Chondrocyte (in vitro differentiated cells): ENCODE measurements at places on chromosomes 7 and 10. TPM values are rescaled to one million over a fixed set of nuclear protein-coding genes. Genes with fewer than 3 reads are reported as not detected.

- H3K4me3 ChIP-seq: peak overlapping the region; percentile 98
- H3K27ac ChIP-seq: peak overlapping the region; percentile 70
- H3K36me3 ChIP-seq: peaks cover 1% of the 10 kb centered on the region
- no peak for DNase-seq
- H3K27me3 ChIP-seq: peaks cover 9% of the 10 kb centered on the region
These were observed 2.0 kb downstream of the FBXL15 start for GRCh38 chr10:102422545-102423129.

- H3K27me3 ChIP-seq: peaks cover 14% of the 10 kb centered on the region
- no peak for DNase-seq
- H3K36me3 ChIP-seq: no peaks in the 10 kb centered on the region
- no peaks in the 10 kb centered on the region for H3K4me1 ChIP-seq
- H3K4me3 ChIP-seq: no peak overlapping the region
These were observed 64.5 kb downstream of the CYCS start for GRCh38 chr7:25060487-25061055.

GRCh38 chr10:802506-802905 lies 113.0 kb upstream of the DIP2C start:
- H3K27ac ChIP-seq: no peak overlapping the region
- peaks cover 14% of the 10 kb centered on the region for H3K36me3 ChIP-seq
- no peak overlapping the region for H3K4me3 ChIP-seq
- DNase-seq: no peak
- no peaks in the 10 kb centered on the region for H3K4me1 ChIP-seq

ARF5 gene
- total RNA-seq: 137 to 143 TPM (median 137 TPM) in 3 replicates

EVX1 gene
- not detected in 3 replicates for total RNA-seq

CLCN1 gene
- not detected in 3 replicates for total RNA-seq

LAMTOR4 gene
- total RNA-seq: 73.2 to 89.4 TPM (median 75.7 TPM) in 3 replicates

CYP3A4 gene
- not detected in 3 replicates for total RNA-seq

DNA sequence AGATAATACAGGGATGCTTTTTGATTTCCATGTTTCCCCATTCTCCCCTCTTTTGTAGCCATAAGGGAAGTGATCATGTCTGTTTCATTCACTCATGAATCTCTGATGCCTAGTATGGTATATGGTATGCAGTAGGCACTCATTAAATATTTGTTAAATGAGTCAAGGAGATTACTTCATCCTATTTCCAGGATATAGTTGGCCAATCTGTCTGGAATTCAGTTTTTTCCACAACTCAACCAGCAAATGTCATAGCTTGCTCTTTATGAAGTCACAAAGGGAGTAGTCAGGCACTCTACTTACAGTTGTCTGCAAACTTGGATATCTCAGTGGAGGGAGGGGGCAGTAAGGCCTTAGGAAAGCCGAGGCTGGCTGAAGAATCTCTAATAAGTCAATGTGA lies 853.6 kb downstream of the LRMDA start:
- no peak overlapping the region for H3K27ac ChIP-seq
- no peaks in the 10 kb centered on the region for H3K27me3 ChIP-seq
- DNase-seq: no peak
- H3K4me3 ChIP-seq: no peak overlapping the region
- H3K4me1 ChIP-seq: peaks cover 5% of the 10 kb centered on the region

DNA sequence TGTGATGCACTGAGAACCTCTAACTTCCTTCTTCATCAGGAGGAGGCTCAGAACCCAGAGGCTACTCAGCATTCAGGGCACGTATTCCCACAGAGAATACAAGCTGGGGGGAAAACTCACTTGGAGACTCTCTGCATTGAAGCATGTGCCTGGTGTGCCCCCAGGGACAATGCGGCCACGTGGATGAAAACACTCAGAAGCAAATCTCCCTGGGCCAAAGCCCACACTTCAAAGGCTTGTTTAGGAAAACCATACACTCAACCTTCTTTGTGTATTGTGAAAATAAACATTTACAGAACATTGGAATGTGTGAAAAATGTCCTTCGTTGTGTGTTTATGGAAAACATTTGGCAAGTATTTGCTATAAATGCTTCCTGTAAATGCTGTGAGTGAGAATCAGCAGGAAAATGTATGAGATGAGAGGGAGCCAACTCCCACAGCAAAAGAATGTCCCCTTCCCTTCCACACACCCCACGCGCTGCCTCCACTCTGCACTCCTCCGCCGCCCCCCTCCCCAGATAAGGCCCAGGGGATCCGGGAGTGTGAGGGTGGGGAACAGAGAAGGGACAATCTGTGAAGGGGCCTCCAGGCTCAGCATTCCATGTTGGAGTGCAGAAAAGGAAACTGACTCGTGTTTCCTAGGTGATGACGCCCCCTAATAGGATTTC lies 339.5 kb downstream of the ELMO1 start:
- no peak overlapping the region for H3K4me3 ChIP-seq
- H3K27me3 ChIP-seq: no peaks in the 10 kb centered on the region
- DNase-seq: no peak
- no peak overlapping the region for H3K27ac ChIP-seq
- H3K36me3 ChIP-seq: peaks cover 2% of the 10 kb centered on the region

ASAH2B gene
- 2.1 to 3.9 TPM (median 3.0 TPM) in 3 replicates for total RNA-seq

NEUROD6 gene
- total RNA-seq: not detected in 3 replicates

- peaks cover 19% of the 10 kb centered on the region for H3K36me3 ChIP-seq
- no peak overlapping the region for H3K4me3 ChIP-seq
These were observed 3.7 kb downstream of the TMEM140 start for GRCh38 chr7:135151533-135151932.

DNA sequence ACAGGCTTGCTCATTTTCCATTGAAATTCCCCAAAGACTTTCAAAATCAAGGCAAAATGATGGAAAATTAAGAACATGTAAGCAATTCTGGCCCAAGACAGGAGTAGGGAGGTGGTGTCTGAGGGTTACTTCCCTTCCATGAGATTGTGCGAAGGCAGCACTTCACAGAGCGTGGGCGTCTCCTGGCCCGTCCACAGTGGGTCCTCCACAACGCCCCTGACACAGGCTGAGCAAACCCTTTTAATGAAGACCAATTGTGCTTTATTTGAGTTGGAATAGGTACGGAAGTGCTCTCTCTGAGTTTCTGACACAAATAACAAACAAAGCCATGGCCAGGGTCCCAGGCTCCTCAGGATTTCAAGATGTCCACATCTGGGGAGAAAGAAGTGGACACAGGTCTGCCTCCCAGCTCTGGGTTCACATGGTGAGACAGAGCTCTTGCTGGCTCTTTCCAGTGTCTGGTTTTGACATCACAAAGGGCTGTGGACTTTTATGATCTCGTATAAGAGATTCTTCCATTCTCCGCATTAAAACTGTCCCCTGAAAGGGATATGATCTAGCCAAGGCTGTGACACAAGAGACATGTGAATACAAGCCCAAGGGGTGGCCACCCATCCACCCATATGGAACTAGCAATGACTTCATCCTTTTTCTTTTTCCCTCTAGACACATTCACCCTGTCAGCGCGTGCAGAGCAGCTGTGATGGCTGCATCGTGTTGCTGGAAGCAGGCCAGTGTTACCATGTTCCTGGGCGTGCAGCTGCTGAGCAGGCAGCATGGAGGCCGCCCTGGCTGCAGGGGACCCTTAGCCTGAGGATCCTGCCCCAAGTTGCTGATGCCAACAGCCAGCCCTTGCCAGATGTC lies 145.6 kb downstream of the ADAM12 start:
- H3K36me3 ChIP-seq: peaks cover 2% of the 10 kb centered on the region
- H3K4me3 ChIP-seq: no peak overlapping the region
- peaks cover 15% of the 10 kb centered on the region for H3K4me1 ChIP-seq
- no peak for DNase-seq
- no peaks in the 10 kb centered on the region for H3K27me3 ChIP-seq
- H3K27ac ChIP-seq: no peak overlapping the region

KLLN gene
- total RNA-seq: 0.62 to 0.82 TPM (median 0.72 TPM) in 3 replicates

AGFG2 gene
- total RNA-seq: 7.7 to 8.2 TPM (median 7.8 TPM) in 3 replicates

PPP1R9A gene
- total RNA-seq: 1.5 to 5.3 TPM (median 4.1 TPM) in 3 replicates

- H3K4me1 ChIP-seq: peaks cover 10% of the 10 kb centered on the region
- H3K36me3 ChIP-seq: peaks cover 17% of the 10 kb centered on the region
- DNase-seq: no peak
- H3K27me3 ChIP-seq: no peaks in the 10 kb centered on the region
- H3K4me3 ChIP-seq: no peak overlapping the region
These were observed 92.4 kb downstream of the HYCC1 start for GRCh38 chr7:22921386-22922086.

CYP2C19 gene
- total RNA-seq: 0.12 to 0.31 TPM in 2 of 3 replicates, not detected in the other
